Activated T-helper 2 cell treated with anti-CD3 and anti-CD28 coated beads, Interferon-gamma antibody, Interleukin-2, Interleukin-4, amounts not matched to agents 10 μg/mL and 5 μg/mL and 100 μg/mL, durations not matched to agents 14 hours and 24 hours and 36 hours (primary cell): ENCODE measurements at places on chromosomes 11 and 22. TPM values are rescaled to one million over a fixed set of nuclear protein-coding genes. Genes with fewer than 3 reads are reported as not detected.

Gene MS4A15
- total RNA-seq = not detected in 2 replicates

Gene TBX10
- not detected in 2 replicates for total RNA-seq

Gene OR52I1
- not detected in 2 replicates for total RNA-seq

Gene TMEM45B
- total RNA-seq = 0.27 and 0.39 TPM in 2 replicates

Gene SCGB1C1
- total RNA-seq = not detected in 2 replicates

GRCh38 chr22:40237241-40237640, 59.5 kb downstream of the TNRC6B start:
- no peak overlapping the region for H3K27ac ChIP-seq
- H3K27me3 ChIP-seq = no peaks in the 10 kb centered on the region
- H3K4me3 ChIP-seq = no peak overlapping the region
- peaks cover 50% of the 10 kb centered on the region for H3K4me1 ChIP-seq
- DNase-seq = no peak
- H3K36me3 ChIP-seq = peaks cover 8% of the 10 kb centered on the region

DNA sequence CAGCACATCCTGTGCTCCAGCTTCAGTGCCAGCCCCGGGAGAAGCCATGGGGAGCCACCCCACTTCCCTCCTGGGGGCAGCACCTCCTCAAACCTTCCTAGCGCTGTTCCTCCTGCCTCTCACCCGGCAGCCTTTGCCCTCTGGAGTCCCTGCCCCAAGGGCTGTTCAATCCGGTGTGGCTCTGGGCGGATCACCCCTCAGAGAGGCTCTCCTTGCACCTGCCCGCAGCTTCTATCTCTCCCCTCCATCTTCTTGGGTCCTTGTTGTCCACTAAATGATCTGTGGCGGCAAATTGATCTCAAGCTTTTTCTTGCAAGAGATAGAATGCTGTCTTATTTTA, 18.1 kb upstream of the CDKN1C start:
- DNase-seq = no peak
- H3K27me3 ChIP-seq = no peaks in the 10 kb centered on the region
- H3K36me3 ChIP-seq = peaks cover 15% of the 10 kb centered on the region
- H3K27ac ChIP-seq = no peak overlapping the region

- DNase-seq = no peak
- H3K36me3 ChIP-seq = no peaks in the 10 kb centered on the region
- H3K27me3 ChIP-seq = peaks cover 8% of the 10 kb centered on the region
- H3K4me1 ChIP-seq = no peaks in the 10 kb centered on the region
- no peak overlapping the region for H3K4me3 ChIP-seq
Measured at GRCh38 chr22:32692371-32692770, 109.1 kb upstream of the TIMP3 start.

- H3K4me1 ChIP-seq = no peaks in the 10 kb centered on the region
- H3K27me3 ChIP-seq = peaks cover 12% of the 10 kb centered on the region
- DNase-seq = no peak
- no peaks in the 10 kb centered on the region for H3K36me3 ChIP-seq
- no peak overlapping the region for H3K4me3 ChIP-seq
Measured at GRCh38 chr11:4522339-4522738, 22.7 kb upstream of the OR52M1 start.
